HepG2 (cell line): ENCODE measurements at places on chromosomes 4 and X. TPM values are rescaled to one million over a fixed set of nuclear protein-coding genes. Genes with fewer than 3 reads are reported as not detected.
A peak's percentile ranks its signal among the peaks of the same experiment; 100 is the strongest.

- no peak for DNase-seq
These were observed 6.2 kb upstream of the CTBP1 start for GRCh38 chr4:1255151-1255550.

GRCh38 chrX:47361538-47362511 lies 8.6 kb upstream of the ZNF157 start:
- DNase-seq = peak; percentile 67

The CDX4 gene
- not detected in 2 replicates for total RNA-seq

DNA sequence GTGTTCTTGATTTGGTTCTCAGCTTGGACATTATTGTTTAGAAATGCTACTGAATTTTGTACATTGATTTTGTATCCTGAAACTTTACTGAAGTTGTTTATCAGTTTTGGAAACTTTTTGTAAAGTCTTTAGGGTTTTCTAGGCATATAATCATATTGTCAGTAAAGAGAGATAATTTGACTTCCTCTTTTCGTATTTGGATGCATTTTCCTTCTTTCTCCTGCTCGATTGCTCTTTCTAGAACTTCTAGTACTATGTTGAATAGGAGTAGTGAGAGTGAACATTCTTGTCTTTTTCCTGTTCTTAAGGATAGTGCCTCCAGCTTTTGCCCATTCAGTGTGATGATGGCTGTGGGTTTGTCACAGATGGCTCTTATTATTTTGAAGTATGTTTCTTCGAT lies 24.1 kb downstream of the TMPRSS11A start:
- no peak for DNase-seq

The FAM47B gene
- total RNA-seq = not detected in 2 replicates

GRCh38 chr4:88414755-88415154 lies 36.1 kb downstream of the HERC6 start:
- no peak for DNase-seq

DNA sequence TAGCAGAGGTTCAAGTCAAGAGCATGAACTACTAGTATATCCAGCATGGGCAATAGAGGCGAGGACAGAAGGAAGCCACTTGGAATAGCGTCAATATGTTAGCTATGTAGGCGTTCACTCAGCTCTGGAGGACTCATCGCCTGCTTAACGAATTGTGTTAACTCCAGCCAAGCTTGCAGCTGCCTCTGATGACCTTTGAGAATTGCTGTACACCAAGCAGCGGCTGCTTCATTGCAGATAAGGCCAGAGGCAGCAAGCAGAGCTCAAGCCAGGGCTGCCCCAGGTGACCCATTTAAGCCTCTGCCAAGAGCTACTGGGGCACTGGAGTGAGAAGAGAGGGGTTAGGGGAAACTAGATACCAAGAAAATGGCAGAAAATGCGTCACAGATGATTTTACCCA lies 160.2 kb upstream of the IGFBP7 start:
- no peak for DNase-seq

DNA sequence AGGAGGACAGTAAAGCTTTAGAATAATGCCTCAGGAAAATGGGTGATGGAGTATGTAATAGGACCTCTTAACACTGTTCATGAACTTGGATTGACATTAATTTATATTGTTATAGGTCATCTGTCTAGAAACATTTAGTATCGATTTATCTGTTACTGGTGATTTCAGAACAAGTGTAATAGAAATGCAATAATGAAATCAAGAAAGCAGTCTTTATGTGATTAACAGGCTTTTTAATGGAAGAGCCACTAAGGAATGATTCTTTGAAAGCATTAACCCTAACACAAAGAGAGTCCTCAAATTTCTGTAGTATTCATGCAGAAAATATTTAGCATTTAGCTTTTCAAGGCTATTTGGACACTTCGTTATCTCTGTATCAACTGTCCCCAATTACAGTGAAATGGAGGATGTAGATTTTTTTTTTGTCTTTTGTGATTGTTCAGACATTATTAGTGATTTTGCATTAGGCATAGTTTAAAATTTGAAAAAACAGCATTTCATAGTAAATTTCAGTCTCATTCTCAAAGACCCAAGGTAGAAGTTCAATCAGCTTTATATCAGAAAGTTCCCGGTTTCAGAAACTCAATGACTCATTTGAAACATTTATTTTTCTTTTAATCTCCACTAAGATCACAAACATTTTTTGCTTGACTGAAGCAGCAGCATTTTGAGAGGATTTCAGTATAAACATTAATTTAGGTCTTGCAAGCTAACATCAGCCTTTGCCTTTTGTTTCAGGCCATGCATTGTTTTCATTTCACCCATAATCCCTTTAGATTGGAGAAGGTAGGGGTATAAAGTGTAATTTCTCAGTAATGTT lies 56.3 kb downstream of the AGTR2 start:
- DNase-seq = no peak

GRCh38 chr4:55397520-55398321 lies 2.0 kb downstream of the TMEM165 start:
- DNase-seq = no peak

DNA sequence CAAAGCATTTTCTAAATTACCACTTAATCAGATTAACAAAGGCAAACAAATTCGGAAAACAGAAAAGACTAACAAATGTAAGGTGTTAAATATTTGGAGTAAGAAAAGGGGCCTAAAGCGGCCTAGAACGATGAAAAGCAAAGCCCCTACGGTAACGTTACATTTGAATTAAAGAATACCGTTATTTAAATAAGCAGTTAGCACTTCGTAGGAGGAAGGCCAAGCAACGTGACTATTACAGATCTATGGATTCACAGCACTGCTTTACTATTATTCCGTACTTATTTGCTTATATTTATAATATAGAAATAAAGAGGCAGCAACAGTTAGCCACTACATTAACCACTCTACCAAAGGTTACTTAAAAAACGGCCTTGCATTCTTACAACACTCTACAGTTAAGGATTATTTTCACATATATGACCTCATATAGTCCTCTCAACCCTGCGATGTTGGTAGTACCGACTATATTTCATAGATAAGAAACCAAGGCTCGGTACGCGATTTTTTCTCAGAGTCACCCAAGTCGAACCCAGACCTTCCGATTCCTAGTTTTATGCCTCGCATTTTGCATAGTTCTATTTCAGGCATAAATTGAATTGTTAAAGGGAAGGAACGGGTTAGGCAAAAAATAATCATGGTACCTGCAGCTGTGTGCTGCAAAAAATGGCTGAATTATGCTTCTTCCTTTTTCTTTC lies 2.9 kb downstream of the KLHL15 start:
- no peak for DNase-seq

The ZNF185 gene
- 1.6 and 1.9 TPM in 2 replicates for total RNA-seq

The AFM gene
- 0.79 and 1.8 TPM in 2 replicates for total RNA-seq

The RXFP1 gene
- not detected in 2 replicates for total RNA-seq

DNA sequence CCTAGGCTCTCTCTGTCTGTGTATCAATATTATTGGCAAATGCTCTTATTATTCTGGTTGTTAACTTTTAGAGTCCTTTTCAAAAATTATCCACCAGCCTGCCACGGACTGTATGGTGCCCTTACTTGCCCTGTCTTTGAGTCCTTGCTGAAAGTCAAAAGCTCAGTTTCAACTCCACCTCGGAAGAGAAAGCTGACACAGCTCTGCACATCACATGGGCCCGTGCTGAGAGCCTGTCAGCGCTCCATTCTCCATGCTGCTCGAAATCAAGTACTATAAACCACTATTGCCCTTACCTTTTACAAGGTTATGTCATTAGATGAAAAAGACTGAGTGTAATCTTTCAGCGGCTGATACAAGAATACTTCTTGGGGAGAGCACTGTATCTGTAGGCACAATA lies 141.0 kb downstream of the CORIN start:
- DNase-seq = no peak

DNA sequence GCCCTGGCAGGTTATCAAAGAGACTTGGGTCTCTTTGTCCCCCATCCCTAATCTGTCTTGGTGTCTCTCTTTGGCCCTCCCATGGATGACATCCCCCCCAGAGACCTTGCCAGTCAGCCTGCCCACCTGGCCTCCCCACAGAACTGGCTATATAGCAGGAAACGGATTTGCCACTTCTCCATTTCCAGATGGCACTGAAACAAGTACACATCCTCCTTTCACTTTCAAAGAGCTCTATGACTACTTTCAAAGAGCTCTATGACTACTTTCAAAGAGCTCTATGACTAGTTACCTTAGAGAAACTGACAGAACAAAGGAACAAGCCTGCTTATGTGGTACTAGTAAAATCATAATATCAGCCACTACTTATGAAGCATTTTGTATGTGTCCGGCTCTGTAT lies 175.3 kb downstream of the MAML3 start:
- no peak for DNase-seq

DNA sequence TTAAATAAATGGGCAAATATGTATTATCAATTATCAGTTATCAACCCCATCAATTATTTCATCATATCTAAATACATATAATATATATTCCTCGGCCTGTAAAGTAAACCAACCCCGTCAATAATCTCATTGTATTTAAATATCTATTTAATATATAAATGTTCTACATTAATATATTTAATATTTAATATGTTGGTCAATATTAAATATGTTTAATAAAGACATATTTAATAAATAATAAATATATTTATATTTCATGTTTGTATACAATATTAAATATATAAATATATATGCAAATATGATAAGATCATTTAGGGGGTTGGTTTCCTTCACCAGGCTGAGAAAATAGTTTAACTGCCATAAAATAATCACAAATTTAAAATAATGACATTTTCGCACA lies 6.4 kb upstream of the TMEM144 start:
- DNase-seq = no peak
